ENCODE measurements at places on chromosomes 13 and 19.

DNA sequence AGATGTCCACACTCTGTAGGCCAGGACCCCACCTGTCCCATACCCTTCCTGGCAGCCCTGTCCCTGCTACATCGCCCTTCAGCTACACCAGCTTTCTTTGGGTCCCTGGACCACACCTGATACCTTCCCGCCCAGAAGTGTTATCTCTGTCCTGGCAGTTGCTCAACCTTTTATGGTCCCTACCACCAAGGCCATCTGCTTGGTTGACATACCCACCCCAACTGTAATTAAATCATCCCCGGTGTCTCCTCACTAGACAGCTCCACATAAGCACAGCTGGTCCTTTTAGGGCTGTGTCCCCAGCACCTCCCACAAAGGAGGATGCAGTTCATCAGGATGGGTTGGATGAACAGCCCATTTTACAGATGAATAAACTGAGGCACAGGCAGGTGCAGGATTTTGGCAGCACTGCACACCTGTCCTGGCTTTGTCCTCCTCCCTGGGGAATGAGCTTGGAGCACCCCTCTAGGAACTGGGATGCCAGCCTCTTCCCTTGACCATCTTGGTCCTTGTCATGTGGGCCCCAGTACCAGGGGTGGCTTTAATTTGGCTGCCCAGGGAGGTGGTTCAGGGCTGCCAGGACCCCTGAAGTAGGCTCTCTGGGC is 12.9 kb downstream of the NACC1 start:
- no peak for DNase-seq

- DNase-seq: no peak
Observed at GRCh38 chr13:64709079-64709478, 2521.1 kb downstream of the PCDH9 start.

GRCh38 chr19:1312767-1313694 is 27.4 kb downstream of the EFNA2 start:
- no peak for DNase-seq

DNA sequence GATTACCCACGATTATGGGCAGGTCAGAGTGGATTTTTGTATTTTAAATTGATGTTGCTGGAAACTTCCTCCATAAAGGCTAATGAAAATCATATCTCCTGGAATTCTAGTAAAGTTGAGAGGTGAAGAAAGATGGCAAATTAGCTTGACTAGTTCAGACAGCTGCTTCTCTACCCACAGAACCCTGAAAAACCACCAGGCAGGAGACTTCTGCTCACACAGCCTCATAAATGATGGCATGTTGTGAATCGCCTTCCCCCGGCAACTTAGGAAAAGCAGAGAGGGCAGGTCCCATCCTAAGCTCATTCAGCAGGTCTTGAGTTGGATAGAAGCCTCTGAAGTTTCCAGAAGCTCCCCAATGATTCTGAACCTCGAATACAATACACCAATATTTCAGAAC is 87.6 kb upstream of the SLC7A1 start:
- DNase-seq: no peak

GRCh38 chr13:49958321-49958720 is 22.2 kb upstream of the SPRYD7 start:
- DNase-seq: no peak

- DNase-seq: peak; percentile 8
Observed at GRCh38 chr19:33905937-33906577, 109.4 kb downstream of the KCTD15 start.

DNA sequence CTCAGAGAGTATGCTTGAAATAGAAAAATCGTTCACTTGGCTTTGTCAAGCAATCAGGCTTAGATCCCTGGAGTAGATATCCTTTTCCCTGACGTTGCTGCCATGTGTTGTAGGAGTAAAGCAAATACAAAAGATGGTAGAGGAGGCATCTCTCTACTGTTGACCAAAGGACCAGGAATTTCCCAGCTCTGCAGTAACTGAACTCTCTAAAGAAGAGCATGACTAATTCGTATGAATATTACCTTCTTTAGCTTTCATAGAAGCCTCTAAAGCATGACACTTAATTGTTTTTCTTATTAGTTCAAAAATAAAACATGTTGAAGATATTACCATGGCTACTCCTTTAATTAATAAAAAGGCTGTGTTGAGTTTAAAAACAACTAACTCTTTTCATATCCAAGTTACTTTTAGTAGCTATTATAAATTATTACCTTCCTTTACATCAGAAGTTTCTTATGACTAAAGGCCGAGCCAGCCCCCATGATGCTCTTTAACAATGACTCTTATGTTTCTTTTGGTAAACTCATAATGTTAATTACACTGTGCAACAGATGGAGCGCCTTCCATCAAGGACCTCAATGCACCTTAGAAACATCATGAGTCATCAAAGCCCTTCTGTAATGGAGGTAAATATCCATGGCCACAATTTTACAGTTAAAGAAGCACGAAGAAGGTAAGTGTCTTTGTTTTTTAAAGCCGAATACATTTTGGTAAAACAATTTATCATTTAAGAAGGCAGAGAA is 352.4 kb downstream of the KLF5 start:
- no peak for DNase-seq

DNA sequence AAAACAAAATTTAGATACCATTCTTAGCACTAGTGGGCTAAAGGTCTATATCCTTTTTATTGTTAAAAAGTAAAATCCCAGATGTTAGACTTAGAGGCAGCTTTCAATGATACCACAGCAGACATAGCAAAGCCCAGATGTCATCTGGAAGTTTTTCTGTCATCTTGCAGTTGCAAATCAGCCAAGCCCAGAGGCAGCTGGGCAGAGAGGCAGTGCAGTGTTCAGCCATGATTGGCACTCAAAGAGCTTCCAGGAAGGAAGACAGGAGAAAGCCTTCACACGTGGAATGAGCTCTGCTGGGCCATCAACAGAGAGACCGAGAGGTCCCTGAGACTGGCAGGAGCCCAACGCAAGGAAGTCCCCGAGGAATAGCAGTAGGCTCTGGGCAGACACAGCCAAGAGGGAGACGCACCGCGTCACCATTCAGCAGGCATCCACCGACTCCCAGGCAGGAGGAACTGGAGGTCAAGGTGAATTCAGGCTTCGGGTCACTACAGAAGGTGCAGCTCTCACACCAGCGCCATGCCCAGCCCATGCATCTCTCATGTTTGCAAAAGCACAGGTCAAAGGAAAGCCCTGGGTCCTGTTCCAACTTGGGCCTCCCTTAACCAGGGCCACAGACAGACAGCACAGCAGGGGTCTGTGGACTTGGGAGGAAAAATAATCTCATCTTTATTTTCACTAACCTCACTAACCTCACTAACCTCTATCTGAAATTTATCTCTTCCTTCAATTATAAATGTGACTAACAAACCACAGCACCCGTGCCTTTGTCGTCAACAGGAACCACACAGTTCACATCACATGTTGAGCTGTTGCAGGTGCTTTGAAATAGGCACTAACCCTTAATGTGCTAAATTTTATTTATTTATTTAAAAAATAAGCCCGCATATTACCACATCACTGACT is 54.9 kb downstream of the TUBGCP3 start:
- no peak for DNase-seq

GRCh38 chr13:26839682-26840081 is 79.1 kb upstream of the GPR12 start:
- no peak for DNase-seq

- no peak for DNase-seq
Observed at GRCh38 chr13:41056194-41056593, 5.1 kb upstream of the WBP4 start.

- DNase-seq: no peak
Observed at GRCh38 chr19:3968556-3969434, 2.1 kb downstream of the DAPK3 start.

DNA sequence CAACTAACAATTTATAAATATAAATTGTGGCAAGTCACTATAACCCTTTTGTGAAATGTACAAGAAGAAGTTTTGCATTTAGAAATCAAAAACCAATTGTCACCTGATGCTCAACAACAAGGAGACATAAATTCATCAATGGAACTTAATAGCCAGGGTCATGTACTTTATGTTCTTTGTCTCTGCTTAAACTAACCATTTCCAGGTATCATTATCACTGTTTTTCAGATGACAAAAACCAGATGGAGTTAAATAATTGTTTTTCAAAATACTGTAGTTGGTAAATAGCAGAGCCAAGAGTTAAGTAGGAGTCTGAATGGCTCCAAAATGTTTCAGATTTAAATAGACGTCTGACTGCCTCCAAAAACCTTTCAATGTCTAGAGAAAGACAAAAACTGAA is 72.3 kb upstream of the MAB21L1 start:
- no peak for DNase-seq

DNA sequence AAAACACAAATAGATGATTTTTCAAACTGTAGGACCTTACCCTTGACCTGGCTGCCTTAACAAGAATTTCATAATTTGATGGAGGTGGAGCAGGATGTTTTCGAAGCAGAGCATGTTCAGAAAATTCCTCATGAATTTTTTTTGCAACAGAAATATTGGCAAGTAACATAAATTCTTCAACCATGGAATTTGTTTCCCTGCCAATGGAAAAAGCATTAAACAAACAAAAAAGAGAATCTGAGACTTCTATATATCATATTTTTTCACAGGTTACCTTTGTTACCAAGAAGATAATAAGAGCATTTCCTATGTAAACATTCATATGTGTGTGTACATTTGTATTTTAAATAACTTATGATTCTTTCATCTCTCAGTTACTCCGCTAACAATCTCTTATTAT is 18.3 kb downstream of the DIS3 start:
- no peak for DNase-seq

GRCh38 chr13:110957181-110957884 is 42.5 kb upstream of the ANKRD10 start:
- no peak for DNase-seq

GRCh38 chr19:44530777-44531176 is 1.3 kb upstream of the CEACAM20 start:
- peak; percentile 17 for DNase-seq

DNA sequence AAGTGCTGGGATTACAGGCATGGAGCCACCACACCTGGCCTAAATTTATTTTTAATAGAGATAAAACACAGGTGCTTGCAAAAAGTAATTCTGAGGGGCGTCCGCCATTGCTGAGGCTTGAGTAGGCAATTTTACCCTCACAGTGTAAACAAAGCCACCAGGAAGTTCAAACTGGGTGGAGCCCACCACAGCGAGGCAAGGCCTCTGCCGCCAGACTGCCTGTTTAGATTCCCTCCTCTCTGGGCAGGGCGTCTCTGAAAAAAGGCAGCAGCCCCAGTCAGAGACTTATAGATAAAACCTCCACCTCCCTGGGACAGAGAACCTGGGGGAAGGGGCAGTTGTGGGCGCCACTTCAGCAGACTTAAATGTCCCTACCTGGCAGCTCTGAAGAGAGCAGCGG is 50.7 kb downstream of the B3GLCT start:
- DNase-seq: no peak

GRCh38 chr19:55390461-55390880 is 4.7 kb downstream of the RPL28 start:
- DNase-seq: no peak

GRCh38 chr13:108769213-108770070 is 140.0 kb downstream of the MYO16 start:
- no peak for DNase-seq

- DNase-seq: no peak
Observed at GRCh38 chr19:8484331-8484894, 18.0 kb downstream of the PRAM1 start.

GRCh38 chr13:104895521-104895920 is 1639.9 kb downstream of the EFNB2 start:
- no peak for DNase-seq

- DNase-seq: no peak
Observed at GRCh38 chr19:11639245-11639601, 41.9 kb downstream of the ZNF627 start.

DNA sequence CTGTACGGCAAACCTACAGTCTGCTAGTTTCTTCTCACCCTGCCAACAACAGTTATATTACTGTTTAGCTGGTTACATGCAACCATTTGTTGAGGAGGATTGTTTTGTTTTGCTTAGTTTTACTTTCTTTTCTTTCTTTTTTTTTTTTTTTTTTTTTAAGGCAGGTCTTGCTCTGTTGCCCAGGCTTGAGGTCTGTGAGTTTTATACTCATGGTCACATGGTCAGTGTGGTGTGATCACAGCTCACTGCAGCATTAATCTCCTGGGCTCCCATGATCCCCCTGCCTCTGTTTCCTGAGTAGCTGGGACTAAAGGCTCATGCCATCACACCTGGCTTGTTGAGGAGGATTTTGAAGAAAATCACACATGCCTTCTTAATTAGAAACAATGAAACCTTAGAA is 505.6 kb downstream of the GPC5 start:
- no peak for DNase-seq

GRCh38 chr19:41904118-41904870 is 21.3 kb downstream of the ARHGEF1 start:
- no peak for DNase-seq

DNA sequence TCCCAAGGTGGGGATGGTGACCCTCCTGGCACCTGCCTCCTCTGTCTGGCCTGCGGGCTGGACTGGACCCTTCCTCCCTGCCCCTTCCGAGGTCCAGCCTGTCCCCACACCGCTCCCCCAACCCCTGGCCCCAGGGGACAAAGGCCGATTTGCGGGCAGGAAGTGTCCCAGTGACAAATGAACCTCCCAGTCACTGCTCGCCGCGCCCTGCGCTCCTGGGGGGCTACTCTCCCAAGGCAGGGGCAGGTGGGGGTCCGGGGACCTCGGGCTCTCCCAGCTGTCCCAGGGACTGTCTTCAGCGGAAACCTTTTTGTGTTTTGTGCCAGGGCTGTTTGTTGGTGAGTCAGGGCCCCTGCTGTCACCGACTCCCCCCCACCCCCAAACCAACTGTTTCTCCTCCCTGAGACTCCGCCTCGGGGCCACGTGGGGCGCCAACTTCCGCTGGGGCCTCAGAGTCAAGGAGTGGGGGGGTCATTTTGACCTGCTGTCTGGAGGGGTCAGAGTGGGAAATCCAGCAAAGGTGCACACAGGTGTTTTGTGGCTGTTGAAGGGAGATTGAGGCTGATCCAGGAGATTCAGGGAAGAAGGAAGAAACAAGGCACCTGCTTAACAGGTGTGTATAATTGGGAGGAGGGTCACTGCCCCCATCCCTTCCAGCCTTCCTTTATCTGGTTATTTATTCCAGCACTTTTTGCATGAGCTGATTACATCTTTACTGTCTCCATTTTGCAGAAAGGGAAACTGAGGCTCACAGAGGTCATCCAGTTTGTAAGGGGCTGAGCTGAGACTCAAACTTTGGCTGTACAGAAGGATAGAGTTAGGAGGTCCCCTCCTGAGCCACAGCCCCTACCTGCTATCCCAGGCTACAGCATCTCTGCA is 831 bp downstream of the PGPEP1 start:
- peak; percentile 78 for DNase-seq

- DNase-seq: no peak
Observed at GRCh38 chr13:110233181-110233950, 73.6 kb downstream of the COL4A1 start.

DNA sequence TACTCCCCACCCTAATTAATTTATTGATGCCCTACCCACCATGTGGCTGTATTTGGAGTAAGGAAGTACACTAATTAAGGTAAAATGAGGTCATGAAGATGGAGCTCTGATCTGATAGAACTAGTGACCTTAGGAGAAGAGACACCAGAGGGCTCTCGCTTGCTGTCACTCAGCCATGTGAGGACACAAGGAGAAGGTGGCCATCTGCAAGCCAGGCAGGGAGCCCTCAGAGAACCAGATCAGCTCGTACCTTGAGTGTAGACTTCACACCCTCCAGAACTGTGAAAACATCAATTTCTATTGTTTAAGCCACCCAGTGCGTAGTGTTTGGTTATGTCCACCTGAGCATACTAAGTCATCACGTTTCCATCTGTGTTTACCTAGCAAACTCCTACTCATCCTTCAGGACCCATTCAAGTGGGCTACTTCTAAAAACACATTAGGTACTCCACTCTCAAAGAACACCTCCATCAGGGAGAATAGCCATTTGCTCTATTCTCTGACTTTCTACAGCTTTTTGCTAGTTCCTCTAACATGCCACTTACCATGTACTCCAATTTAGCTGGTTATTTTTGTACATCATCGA is 157.6 kb upstream of the RNF113B start:
- no peak for DNase-seq

Data from RPMI8226 (cell line).